ENCODE measurements at places on chromosomes 3 and 15. TPM values are rescaled to one million over a fixed set of nuclear protein-coding genes. Genes with fewer than 3 reads are reported as not detected.

DNA sequence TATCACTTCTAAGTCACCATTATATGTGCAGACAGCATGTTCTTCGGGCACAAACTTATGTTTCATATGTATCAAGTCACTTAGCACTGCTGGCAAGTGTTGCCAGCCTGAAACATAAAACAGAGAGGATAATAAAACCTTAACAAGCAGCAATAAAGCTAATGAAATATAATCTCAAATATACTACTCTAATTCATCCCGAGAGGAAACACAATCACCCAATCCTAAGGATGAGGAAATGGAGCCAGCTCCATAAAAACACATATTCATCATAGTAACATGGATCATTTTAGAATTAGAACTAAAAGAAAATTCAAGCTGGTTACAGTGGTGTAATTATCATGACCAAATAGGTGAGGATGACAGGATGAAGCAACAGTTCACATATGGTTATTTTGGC, 1072.7 kb downstream of the EPHA3 start:
- no peak for DNase-seq

HYAL1 gene
- total RNA-seq: 49.5 TPM

DNA sequence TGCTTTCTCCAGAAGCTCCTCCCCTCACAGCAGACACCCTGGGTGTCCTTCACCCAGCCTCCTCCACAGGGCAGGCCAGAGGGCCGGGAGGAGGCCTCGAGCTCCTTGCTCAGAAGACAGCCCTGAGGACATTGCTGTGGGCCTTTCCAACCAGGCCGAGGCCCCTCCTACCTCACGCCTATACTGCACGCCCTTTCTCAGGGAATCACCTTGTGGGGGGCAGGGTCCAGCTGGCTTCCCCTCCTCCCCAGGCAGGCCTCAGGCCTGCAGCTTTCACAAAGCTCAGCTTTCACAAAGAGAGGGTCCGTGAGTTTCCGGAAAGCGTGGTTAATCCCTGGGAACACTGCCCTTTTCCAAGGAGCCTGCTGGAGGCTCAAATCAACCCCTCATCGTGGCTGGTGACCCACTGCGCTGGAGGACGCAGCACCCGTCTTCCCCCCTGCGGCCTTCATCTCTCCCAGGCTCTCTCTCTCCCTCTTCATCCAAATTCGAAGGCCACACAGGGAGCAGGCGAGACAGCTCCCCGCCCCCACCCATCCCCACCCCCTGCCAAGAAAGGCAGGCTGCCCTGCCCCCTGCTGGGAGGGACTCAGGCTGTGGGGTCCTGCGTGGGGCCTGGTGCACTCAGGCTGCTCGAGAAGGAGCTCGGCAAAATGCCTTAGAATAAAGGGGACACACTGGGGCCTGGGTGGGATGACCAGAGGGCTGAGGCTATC, 79.4 kb downstream of the OCA2 start:
- DNase-seq: no peak

RPL29 gene
- total RNA-seq: 1,224 TPM

SUSD5 gene
- 68.0 TPM for total RNA-seq

POPDC2 gene
- 4.7 TPM for total RNA-seq

- no peak for DNase-seq
Measured at GRCh38 chr3:11847607-11848006, 922 bp upstream of the TAMM41 start.

DPPA4 gene
- not detected for total RNA-seq

GRCh38 chr3:26840272-26840870, 217.8 kb downstream of the LRRC3B start:
- no peak for DNase-seq

DNA sequence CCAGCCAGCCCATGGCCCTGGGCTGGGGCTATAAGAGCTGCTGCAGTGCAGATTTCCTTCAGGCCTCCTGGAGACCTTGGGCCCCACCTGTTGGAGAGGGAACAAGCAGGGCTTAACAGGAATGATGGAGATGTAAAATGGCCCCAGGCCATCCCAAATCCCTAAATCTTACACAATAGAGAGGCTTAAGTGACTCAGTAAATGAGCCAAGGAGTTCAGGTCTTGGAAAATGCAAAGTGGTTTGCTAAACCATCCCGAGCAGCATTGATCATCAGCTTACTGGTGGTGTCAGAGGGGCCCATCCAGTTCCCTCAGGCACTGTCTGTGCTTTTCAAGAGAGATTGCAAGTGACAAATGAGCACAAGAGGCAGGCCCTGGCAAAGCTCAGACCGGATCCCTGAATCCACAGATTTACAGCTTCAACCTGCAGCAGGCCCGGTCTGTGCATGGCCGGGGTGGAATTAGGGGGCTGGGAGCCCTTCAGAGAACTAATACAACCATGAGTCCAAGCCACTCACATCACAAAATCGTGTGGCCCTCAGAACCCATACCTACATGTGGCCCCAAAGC, 325.4 kb downstream of the UACA start:
- no peak for DNase-seq

- no peak for DNase-seq
Measured at GRCh38 chr3:56782215-56782614, 19.5 kb downstream of the ARHGEF3 start.

EID1 gene
- 247 TPM for total RNA-seq

DNA sequence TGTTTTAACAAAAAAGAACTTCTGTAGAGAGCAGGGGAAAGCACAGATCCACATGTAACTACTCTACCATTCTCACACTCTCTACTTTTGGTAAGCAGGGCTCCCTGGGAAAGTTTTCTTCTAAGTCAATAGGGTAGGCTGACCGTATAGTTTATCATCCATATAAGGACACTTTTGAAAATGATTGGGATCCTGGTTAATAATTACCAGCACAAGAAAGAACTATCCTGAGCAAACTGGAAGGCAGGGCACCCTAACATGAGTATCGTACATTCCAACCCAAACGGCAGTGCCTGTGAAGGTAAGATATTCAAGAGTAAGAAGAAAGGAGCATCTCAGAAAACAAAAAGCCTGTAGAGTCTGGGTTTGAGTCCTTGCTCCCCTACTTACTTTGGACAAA, 22.1 kb downstream of the SUSD5 start:
- DNase-seq: no peak

DNA sequence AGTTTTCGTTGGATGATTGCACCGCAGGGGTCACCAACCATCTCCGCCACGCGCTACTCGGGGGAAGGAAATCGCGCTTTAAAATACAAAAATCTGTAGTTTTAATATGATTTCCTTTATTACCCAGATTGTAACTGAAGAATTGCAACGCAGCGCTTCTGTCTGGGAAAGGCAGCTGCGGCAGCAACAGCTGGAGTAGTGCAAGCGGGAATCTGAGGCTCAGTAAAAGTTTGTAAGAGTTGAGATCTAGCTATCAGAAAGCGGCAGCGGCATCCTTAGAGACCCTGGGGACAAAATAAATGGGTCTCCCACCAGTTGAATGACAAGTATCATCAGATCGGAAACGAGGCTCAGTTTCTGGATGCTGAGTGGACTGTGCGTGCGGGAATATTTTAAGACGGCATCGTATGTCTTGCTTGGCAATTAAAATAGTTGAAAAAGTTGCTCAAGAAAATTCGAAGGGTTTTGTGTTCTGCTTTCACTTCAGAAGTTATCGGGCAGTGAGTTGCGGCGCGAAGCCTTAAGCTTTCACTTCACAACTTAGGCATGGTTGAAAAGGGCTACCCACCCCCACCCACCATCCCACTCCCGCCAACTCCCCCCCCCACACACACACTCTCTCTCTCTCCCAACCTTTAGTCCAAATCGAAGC, 2.7 kb downstream of the MECOM start:
- no peak for DNase-seq

EOMES gene
- not detected for total RNA-seq

DNA sequence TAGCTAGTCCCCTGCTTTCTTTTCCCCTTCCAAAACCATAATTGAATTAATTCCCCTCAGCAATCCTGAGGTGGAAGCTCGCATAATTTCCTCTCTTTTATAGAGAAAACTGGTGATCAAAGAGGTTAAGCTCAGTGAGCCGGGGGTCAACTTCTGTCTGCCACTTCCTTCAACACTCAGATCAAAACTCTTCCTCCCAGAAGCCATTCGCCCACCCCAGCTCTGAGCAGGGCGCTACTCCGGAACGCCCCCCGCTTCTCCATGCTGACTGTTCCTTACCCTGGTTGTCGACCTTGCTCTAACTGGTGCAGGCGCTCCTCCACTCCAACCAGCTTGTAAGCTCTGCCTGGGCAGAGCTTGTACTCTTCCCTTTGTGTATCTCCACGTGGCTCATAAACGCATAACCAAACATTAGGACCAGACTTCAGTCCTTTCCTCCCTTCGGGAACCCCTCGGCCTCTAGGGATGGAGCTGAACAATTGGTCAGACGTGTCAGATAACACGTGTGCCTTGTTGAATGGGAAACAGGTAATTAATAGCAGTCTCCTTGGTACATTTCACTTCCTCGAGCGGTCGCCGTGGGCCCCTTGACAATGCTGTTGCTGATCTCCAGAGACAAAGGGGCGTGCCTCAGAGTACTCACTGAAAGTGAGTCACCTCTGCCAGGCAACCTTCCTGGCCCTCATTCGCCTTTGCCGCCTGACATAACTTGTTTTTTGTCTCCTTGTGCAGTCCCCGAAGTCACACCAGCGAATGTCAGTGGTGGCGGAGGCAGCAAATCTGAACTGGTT, 71.8 kb downstream of the IL5RA start:
- DNase-seq: no peak

DNA sequence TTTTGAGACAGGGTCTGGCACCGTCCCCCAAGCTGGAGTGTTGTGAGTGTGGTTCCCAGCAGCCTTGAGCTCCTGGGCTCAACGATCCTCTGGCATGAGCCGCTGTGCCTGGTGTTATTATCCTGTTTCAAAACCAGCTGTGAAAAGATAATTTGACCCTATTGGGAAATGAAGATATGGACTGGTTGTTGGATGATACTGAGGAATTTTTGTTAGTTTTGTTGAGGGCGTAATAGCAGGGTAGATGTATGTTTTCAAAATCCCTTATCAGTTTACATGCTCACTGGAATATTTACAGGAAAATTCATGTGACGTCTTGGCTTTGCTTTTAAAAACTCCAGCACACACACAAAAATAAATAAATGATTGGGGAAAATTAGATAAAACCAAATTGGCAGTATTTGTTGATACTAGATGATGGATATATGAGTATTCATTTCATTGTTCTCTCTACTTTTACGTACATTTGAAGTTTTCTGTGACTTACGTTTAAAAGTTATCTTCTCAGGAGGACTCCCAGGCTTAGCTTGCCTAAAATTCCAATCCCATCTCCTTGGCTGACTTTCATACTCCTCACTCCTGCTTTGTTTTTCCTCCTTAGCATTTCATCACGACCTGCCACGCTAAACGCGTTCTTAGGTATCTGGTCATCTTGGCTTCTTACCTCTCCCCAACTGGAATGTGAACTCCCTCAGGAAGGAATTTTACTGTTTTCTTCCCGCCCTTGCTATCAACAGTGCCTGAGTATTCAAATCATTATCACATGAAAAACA, 56.8 kb upstream of the TFRC start:
- DNase-seq: no peak

ACSBG1 gene
- total RNA-seq: not detected

EFCC1 gene
- 3.6 TPM for total RNA-seq

CHRNA3 gene
- not detected for total RNA-seq

LMLN gene
- total RNA-seq: 0.32 TPM

DNA sequence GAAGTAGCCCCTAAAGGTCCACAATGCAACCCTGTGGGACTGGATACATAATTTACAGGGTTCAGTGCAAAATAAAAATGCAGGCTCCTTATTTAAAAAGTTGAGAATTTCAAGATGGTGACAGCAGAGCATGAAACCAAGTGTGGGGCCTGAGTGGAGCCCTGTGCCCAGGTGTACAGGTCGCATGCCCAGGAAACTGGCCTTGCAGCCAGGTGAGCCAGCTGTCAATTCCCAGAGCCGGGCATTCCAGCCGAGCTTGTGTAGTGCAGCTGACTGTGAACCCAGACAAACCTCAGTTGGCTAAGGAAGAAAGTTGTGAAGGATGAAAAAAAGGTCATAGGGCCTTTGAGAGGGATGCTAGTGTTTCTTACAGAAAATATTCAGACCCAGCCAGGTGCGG, 27.6 kb downstream of the POPDC2 start:
- peak; percentile 54 for DNase-seq

DNA sequence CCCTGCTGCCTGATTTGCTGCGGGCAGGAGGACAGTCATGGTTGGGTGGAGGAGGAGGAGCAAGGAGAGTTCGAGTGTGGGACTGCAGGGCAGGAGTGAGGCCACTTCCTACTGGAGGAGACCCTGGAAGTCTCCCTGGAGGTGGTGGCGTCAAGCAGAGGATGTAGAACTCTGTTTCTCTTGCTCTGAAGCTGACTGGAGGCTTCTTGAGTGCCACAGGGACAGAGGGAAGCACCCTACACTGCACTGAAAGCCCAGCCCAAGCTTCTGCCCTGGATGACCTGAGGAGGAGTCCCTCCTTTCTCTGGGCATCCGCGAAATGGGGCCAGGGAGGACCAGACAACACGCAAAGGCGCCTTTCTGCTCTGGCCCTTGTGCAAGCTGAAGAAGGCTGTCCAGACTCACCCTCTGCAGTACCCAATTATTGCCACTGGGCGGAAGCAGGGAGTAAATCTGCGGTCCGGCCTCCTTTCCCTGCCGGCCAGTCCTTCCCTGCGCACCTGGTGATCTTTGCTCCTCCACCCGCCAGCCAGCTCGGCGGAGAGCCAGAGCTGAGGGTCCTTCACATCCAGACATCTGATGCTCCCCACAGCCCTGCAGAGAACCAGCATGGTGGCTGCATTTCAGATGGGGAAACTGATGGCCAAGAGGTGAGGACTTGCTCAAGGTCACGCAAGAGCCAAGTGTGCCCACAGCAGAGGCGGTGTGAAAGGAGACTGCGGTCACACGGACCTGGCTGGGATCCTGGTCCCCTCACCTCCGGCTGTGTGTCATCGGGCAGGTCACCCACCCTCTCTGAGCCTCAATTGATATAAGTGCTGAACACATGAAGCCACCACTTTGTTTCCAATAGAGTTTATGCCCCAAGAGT, 207.1 kb downstream of the TBC1D2B start:
- DNase-seq: peak; percentile 82

- no peak for DNase-seq
Measured at GRCh38 chr3:3015185-3016089, 94.7 kb downstream of the IL5RA start.

DNA sequence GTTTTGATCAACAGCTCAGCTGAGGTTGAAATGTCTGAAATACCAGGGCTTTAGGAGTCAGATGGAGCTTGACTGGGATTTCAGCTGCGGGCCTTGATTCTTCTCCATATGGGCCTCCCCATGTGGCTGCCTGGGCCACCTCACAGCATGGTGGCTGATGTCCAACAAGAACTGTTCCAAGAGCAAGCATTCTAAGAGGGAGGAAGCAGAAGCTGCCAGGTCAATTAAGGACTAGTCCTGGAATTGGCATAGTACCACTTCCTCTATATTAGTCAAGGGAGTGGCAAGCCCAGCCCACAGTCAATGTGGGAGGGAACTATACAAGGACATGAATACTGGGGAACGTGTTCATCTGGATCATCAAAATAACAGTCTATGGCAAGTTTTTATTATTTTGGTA, 181.7 kb upstream of the ANKRD28 start:
- DNase-seq: no peak

- no peak for DNase-seq
Measured at GRCh38 chr15:75309711-75310110, 26.2 kb upstream of the COMMD4 start.

- DNase-seq: no peak
Measured at GRCh38 chr15:88603885-88604284, 17.3 kb upstream of the AEN start.

GOLGA8O gene
- total RNA-seq: not detected

GRCh38 chr15:68471541-68471940, 39.6 kb upstream of the ITGA11 start:
- DNase-seq: no peak

All from ascending aorta (tissue), 2 donors.